ENCODE measurements at places on chromosomes 12 and 14. TPM values are rescaled to one million over a fixed set of nuclear protein-coding genes. Genes with fewer than 3 reads are reported as not detected.

Gene LTB4R2
- polyA plus RNA-seq: 0.67 TPM

Gene FAM181A
- polyA plus RNA-seq: not detected

Gene ADAM20
- polyA plus RNA-seq: not detected

Gene SCNN1A
- 225 TPM for polyA plus RNA-seq

Gene CHMP4A
- 72.2 TPM for polyA plus RNA-seq

Gene NCAPD2
- 4.5 TPM for polyA plus RNA-seq

Gene RHOJ
- polyA plus RNA-seq: 4.0 TPM

Gene SMCO2
- not detected for polyA plus RNA-seq

Gene TCTN2
- polyA plus RNA-seq: 12.5 TPM

Gene IFNG-AS1
- polyA plus RNA-seq: not detected

Gene CPNE6
- polyA plus RNA-seq: 3.4 TPM

Gene TCHP
- 6.0 TPM for polyA plus RNA-seq

Gene ATP23
- 13.1 TPM for polyA plus RNA-seq

Gene CELA1
- not detected for polyA plus RNA-seq

Gene TDP1
- 4.8 TPM for polyA plus RNA-seq

Gene SELPLG
- 3.7 TPM for polyA plus RNA-seq

Gene RFX4
- polyA plus RNA-seq: not detected

Gene OR11H6
- not detected for polyA plus RNA-seq

Gene GPR137C
- polyA plus RNA-seq: 0.24 TPM

Gene ASB2
- polyA plus RNA-seq: 0.97 TPM

Gene CDCA3
- polyA plus RNA-seq: 2.1 TPM

Gene TSPAN8
- 61.2 TPM for polyA plus RNA-seq

All from kidney (tissue), 22 donors.